Activated CD8-positive, alpha-beta T cell treated with anti-CD3 and anti-CD28 coated beads for 36 hours (primary cell): ENCODE measurements at places on chromosomes 11 and 22. TPM values are rescaled to one million over a fixed set of nuclear protein-coding genes. Genes with fewer than 3 reads are reported as not detected.

- H3K36me3 ChIP-seq = no peaks in the 10 kb centered on the region
These were observed 95.7 kb upstream of the NNMT start for GRCh38 chr11:114200351-114201133.

DNA sequence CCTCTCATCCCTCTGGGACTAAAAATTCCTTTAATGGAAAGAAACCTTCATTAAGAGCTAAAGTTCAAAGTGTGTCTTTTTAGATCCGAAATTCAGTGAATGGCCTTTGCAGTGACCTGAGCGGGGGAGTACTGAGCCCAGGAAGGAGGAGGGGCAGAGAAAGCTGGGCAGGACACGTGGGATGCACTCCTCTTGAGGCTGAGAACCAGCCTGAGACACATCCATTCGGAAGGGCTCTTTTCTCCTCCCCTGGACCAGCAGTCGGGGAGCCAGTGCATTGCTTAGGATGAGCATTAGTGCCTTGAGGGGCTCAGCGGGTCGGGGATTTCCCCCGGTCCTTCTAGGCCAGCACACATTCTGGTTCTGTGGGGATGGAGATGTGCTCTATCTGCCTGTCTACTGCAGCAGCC lies 258.9 kb upstream of the B3GAT1 start:
- no peak for DNase-seq
- peaks cover 13% of the 10 kb centered on the region for H3K27me3 ChIP-seq
- H3K4me1 ChIP-seq = no peaks in the 10 kb centered on the region
- no peak overlapping the region for H3K27ac ChIP-seq

DNA sequence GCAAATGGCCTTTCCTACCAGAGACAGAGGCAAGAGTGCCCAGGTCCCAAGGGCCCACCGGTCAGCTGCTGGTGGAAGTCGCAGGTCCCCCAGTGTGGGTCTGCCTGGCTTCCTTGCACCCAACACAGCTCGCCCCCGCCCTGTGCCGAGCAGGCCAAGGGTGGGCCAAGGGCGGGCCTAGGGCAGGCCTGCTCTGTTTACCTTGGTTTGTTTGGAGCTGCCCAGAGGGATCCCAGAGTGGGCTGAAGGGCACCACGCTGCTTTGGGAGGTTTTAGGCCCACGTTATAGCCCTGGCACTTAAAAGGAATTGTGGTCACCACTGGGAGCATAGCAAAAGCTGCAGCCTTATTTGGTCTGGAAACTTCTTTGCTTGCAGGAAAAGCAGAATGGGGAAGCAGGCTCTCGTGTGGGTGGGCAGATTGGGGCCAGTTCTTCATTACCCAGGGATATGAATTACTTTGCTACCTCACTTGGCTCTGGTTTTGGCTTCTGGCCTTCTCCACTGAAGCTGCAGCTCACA lies 38.0 kb downstream of the MRGPRD start:
- H3K4me1 ChIP-seq = peaks cover 5% of the 10 kb centered on the region
- peaks cover 3% of the 10 kb centered on the region for H3K36me3 ChIP-seq
- no peak overlapping the region for H3K4me3 ChIP-seq
- no peaks in the 10 kb centered on the region for H3K27me3 ChIP-seq
- no peak for DNase-seq
- H3K27ac ChIP-seq = no peak overlapping the region

DNA sequence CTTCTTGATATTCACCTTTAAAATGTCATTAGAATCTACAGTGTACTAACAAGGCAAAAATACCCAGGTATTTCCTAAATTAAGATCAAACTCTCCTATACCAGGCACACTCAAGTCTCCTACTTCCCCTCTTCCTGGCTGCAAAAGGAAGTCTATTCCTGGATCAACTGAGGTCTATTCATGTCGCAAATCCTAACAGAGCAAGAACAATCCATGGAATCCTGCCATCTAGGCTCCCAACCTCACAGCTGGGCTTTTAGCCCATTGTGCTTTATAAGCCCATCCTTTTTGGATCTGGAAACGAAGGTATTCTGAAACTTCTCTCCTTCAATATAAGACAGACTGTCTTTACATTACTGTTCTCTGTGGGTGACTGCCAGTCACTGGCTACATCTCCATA lies 161.8 kb downstream of the SOX6 start:
- no peak for DNase-seq
- H3K4me1 ChIP-seq = no peaks in the 10 kb centered on the region
- H3K4me3 ChIP-seq = no peak overlapping the region
- H3K27me3 ChIP-seq = peaks cover 1% of the 10 kb centered on the region
- H3K27ac ChIP-seq = no peak overlapping the region

GRCh38 chr11:73645972-73646631 lies at the start of gene PLEKHB1:
PLEKHB1 (plus strand) TSS chr11:73646581; CDS start chr11:73646609, 28 bp downstream.
- H3K4me3 ChIP-seq = peak within 1 kb of the TSS; percentile 80
- no peaks in the 10 kb centered on the region for H3K27me3 ChIP-seq
- H3K27ac ChIP-seq = no peak within 1 kb of the TSS
- H3K4me1 ChIP-seq = peaks cover 12% of the 10 kb centered on the region
- DNase-seq = no peak

DNA sequence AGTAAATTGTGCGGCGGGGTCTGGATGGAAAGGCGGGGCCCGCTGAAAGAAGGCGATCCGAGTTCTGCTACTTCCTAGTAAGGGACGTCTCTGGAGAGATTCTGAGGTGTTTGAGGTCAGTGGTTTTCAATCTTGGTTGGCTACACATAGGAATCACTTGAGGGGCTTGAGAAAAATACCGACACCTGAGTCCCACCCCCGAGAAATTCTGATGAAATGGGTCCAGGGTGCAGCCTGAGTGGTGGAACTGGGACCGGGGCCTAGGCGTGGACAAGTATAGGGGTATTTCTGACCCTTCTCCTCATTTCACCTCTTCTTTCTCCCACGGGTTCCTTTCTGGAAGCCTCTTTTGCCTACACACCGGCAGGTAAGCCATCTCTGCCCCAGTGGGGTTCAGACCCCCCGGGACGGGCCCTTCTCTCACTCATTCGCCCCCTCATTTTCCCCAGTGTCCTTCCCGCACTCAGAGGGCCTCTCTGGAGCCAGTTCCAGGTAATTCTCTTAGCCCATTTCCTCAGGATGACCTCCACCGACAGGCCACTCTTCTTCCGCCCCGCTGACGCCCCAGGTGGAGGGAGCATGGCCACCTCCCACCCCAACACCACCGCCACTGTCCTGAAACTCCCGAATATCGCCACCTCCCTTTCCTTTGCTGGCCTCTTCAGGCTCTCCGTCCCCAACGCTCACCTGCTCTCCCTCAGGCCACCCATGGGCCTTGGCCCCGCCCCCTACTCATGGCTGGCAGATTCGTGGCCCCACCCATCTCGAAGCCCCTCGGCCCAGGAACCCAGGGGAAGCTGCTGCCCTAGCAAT lies 11.8 kb downstream of the ROBO3 start:
- peaks cover 20% of the 10 kb centered on the region for H3K27me3 ChIP-seq
- DNase-seq = no peak
- no peaks in the 10 kb centered on the region for H3K36me3 ChIP-seq
- peaks cover 16% of the 10 kb centered on the region for H3K4me1 ChIP-seq
- peak overlapping the region; percentile 91 for H3K27ac ChIP-seq

- H3K27me3 ChIP-seq = no peaks in the 10 kb centered on the region
- DNase-seq = peak; percentile 90
- H3K4me1 ChIP-seq = peaks cover 16% of the 10 kb centered on the region
- no peaks in the 10 kb centered on the region for H3K36me3 ChIP-seq
- no peak overlapping the region for H3K27ac ChIP-seq
These were observed 10.7 kb upstream of the CTSF start for GRCh38 chr11:66579017-66579606.

- H3K4me1 ChIP-seq = no peaks in the 10 kb centered on the region
- DNase-seq = no peak
- no peaks in the 10 kb centered on the region for H3K36me3 ChIP-seq
- H3K27me3 ChIP-seq = peaks cover 2% of the 10 kb centered on the region
- H3K27ac ChIP-seq = no peak overlapping the region
These were observed 188.4 kb downstream of the ADAMTS15 start for GRCh38 chr11:130636722-130637464.

The FAM227A gene
- total RNA-seq = 1.1 TPM

The LMO2 gene
- total RNA-seq = not detected
